Suprapubic skin (tissue), 4 donors: ENCODE measurements at places on chromosomes 11 and 22.

GRCh38 chr22:47443836-47444745, 681.6 kb downstream of the TBC1D22A start:
- DNase-seq, result no peak

- no peak for DNase-seq
Measured at GRCh38 chr22:27086080-27087044, 429.0 kb downstream of the MIAT start.

DNA sequence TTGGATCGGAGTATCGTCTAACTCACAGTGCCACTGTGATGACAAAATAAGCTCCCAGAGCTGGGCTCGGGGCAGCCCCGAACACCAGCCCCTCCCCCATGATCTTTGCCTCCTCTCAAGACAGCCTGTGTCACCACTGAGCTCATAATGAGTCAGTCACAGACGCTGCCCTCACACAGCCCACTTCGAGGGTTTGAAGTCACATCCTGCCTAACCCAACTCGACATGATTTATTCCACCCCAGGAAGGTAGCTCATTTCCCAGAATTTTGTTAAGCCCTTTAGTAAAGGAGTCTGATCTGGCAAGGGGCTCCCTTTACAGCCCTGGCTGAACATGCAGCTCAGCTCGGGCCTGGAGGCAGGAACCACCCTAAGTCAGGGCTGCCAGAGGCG, 22.8 kb downstream of the MYH9 start:
- DNase-seq, result no peak

GRCh38 chr11:99452075-99452474, 431.3 kb downstream of the CNTN5 start:
- no peak for DNase-seq

DNA sequence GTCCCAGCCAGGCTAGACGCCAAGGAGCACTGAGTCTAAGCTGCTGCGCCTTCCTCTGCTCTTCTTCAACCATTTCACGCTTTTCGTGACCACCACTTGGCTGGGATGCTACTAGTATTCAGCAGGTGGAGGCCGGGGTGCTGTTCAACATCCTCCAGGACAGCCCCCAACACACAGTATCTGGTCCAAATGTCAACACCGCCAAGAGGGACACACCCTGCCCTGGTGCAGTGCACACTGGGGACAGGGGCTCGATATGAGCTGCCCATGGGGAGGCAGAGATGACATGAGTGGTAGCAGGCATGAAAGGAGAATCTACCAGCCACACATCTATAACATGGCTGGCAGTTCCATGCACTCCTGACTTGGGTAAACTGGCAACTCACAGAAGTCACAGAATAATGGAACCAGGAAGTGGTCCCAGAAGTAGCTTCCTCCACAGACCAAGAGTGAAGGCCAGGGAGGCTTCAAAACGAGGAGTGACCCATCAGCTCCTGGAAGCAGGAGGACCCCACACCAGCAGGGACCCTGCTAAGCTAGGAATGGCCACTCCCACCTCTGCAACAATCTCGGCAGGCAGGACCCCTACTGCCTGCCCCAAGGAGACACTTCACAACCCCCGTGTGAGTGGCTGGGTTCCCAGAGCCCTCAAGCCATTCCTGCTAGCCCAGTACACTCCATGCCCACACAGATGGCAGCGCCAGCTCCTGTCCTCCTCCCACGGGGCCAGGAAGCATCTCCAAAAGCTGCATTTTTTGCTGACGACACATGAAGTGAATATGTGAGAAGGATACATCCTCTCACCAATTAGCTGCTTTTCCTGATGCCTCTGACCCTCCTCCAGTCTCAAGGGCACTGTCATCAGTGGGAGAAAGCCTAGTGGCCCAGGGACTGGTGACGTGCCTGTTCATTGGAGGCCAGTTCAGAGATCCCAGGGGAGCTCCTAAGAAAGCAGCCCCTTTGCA, 78.8 kb downstream of the DGCR2 start:
- DNase-seq, result no peak

DNA sequence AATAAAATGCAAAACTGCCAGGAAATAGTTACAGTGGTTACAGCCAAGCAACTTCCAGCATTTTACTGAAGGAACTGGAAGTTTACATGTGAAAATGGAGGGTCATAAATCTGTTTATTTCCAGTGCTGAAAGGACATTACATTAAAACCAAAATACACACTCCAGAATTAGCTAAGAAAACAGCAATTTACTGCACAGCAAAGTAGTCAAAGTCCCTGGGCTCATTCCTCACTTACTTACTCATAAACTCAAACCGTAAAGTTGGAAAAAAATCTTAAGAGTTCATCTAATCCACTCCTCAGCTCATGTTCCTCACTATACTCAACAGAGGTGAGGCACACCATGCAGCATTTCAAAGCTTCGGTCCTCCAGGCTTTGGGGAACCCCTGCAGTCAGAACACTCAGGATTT, 17.4 kb downstream of the CTSC start:
- DNase-seq, result no peak

- no peak for DNase-seq
Measured at GRCh38 chr11:75240311-75241035, at the start of gene TPBGL. TSS of gene TPBGL (plus strand) at chr11:75240774. CDS start at chr11:75241050, 276 bp downstream.

GRCh38 chr11:94757037-94757735, 11.0 kb upstream of the AMOTL1 start:
- DNase-seq, result no peak

DNA sequence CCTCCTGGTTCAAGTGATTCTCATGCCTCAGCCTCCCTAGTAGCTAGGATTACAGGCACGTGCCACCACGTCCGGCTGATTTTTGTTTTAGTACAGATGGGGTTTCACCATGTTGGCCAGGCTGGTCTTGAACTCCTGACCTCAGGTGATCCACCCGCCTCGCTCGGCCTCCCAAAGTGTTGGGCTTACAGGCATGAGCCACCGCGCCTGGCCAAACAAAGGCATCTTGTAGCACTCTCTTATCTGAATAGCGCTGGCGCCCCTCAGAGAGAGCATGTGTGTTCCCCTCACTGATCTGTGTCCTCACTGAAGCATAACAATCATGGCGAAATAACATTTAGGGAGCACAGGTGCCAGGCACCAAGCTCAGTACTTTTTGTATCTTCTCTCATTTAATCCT, 7.2 kb downstream of the DAGLA start:
- DNase-seq, result no peak

DNA sequence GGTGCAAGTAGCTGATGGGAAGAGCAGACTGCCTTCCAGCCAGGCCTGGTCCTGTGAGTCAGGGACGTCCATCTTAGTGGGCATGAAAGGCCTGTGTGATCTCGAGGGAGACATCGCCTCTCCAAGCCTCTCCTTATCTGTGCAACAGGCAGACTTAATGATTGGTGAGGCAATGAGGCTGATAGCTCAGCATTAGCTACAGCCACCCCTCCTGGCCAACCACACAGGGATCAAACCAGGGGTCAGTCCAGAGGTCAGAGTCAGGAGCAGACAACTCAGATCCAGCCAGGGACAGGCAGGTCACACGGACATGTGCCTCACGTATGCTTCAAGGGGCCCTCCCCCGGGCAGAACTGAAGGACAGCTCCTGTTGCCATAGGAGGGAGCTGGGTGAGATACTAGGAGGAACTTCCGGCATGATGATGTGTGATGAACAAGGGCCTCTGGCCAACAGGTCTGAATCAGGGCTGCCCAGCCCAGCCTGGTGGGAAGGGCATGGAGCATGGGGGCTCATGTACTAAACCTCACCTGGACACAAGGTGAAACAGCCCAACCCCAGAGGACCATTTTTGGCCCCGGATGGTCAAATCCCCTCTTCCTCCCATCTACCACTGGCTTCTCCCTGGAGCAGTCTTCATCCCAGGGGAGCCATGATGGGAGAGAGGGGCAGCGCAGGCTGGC, 2.8 kb upstream of the APOC3 start:
- no peak for DNase-seq

DNA sequence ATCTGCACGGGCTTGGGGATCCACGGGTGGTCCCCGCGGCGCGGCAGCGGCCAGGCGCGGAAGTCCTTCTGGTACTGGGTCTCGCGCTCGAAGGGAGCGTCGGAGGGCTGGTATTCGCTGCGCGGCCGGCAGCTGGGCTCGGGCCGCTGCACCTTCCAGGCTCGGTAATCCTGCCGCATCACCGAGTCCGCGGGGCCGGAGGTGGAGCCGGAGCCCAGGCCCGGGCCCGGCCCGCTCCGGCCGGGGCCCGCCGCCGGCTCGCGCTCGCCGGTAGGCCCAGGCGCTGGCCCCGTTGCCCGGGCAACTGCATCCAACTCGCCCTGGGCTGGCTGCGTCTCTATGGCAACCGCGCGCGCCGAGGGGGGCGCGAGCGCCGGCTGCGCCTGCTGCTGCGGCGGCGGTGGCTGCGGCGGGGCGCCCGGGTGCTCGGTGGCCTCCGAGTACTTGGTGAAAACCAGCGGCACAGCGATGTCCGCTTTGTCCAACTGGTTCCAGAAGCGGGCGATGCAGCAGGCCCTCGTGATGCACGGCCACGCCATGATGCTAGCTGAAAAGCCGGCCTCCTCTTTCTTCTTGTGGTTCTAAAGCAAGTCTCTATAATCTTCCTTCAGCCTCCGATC, 897 bp downstream of the MAP6 start:
- DNase-seq, result no peak

GRCh38 chr22:43331069-43331451, 12.1 kb downstream of the SCUBE1 start:
- DNase-seq, result no peak

DNA sequence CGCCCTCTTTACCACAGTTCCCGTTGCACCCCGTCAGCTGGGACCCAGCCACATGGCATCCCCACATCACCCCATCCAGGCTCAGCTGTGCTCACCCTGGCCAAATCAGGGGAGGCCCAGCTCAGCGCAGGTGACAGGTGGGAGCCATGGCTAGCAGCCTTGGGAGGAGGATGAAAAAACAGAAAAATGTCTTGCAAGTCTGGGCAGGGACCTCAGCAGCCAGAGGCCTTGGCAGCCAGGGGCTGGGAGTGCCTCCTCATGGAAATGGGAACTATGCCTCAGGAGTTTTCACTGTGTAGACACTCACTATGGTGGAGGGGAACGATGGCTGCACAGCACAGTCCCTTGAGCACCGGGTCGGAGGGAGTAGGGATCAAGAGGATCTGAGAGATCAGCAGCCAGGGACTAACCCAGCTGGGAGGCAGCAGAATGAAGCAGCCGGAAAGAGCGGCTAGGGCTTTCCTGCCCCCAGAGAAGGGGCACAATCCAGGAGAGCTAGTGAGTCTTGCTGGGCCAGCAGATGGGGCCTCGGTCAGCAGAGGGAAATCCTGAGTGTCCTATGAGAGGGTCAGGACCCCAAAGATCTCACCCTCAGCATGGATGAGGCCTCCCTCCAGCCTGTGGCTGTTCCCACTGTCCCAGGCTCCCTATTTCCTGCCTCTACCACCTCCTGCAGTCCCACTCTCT, 6.2 kb upstream of the FTH1 start:
- DNase-seq, result peak; percentile 77

GRCh38 chr11:88277349-88277915, 60.1 kb downstream of the CTSC start:
- DNase-seq, result no peak

DNA sequence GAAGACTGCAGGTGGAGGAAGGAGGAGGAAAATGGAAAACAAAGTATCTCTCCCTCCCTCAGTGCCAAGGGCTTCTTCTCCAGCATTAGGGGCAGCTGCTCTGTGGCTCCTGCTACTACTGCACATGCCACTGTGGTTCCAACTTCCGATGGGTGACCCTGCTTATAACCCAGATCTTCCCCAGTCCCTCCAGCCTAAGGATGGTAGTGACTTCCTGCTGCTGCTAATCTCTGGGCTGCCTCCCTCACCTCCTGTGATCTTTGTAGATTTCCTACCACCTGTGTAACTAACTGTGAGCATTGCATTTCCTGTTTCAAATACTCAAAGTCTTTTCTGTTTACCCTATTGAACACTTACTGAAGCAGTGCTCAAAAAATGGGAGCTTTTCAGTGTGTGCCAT, 28.7 kb upstream of the TRPC6 start:
- no peak for DNase-seq

DNA sequence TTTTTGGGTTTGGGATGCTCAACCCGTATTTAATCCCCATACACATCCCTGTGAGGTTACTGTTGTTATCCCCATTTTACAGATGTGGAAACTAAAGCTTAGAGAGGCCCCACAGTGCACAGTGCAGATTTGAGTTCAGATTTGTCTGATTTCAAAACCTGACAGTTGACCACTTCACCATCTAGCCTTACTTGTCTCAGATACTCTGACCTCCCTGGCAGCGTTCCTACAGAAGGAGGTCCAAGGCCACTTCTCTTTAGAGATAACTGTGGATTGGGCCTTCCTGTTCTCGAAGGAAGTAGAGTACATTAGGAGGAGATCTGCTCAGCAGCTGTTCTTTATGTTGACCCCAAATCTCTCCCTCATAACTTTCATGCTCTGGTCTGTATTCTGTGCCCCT, 46.7 kb upstream of the CTTN start:
- DNase-seq, result no peak
